ENCODE measurements at places on chromosomes 1 and 21.

DNA sequence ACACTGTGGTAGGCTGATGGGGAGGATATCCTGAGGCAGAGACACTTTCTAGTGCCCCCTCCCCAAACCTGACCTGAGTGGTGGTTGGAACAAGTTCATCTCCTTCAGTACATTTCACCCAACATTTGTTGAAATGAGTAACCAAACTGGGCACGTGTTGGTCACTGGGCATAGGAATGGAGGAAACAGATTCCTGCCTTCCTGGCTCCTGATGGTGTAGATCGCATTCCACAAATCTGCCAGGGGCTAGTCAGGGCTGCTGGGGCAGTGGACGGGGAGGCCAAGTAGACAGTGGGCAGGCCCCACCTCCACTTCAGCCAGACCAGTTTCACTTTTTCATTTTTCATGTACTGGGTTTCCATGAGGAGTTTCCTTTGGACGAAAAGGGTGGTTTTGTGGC lies 16.5 kb upstream of the ALX3 start:
- DNase-seq: no peak

DNA sequence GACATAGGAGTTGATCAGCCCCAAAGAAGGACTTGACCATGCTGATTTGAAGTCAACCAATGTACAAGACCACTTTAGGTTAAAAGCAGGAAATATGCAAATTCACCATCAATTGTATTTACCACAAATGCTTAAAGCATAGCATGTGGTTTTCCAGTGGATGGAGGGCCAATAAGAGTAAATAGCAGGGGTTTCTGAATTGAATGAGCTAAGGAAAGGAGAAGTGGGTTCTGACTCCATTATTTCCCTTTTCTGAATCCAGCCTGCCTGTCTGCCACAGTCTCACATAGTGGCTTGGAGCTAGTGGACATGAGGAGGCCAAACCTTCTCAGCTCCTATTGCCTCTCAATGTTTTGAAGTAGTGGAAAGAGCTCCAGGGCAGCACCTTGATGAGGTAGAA lies 7.2 kb upstream of the TNFSF18 start:
- no peak for DNase-seq

DNA sequence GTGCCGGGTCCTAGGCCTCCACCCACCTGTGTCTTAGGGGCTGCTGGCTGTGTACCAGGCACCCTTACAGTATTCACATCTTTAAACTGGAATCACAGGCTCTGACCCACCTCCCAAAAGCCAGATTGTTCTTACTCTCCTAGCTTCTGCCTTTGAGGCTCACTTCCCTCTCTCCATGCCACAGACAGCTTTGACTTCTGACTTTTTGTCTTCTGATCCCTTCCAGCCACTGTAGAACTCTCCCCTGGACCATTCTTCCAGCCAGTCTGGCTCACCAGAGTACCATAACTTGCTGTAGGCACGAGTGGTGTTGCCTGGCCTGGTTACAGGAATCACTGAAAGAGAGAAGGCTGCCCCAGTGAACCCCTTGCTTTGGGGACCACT lies 58.1 kb upstream of the STUM start:
- no peak for DNase-seq

DNA sequence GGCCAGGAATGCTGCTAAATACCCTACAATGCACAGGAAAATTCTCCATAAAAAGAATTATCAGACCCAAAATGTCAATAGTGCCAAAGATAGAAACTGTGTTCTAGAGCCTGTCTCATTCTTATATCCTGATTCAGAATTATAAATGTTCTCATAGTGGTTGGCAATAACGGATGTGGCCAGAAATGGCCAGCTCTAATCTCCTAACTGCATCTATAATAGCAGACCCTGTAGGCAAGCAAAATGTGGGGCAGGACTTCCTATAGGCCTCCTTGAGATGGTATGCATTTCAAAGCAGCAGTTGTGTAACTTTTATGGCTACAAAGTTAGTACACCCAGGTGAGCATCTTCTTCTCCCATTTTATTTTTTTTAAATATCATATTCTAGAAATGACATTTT lies 95.9 kb upstream of the SGIP1 start:
- no peak for DNase-seq

GRCh38 chr21:38841472-38841871 lies 35.7 kb downstream of the ETS2 start:
- DNase-seq: no peak

All from activated T-helper 1 cell treated with anti-CD3 and anti-CD28 coated beads, Interleukin-2, amount 50 U/mL, for 16 hours (primary cell).